ENCODE measurements at places on chromosomes 5 and 9.

GRCh38 chr5:162174358-162174974 is 106.9 kb downstream of the GABRG2 start:
- no peak for DNase-seq

- no peak for DNase-seq
These were observed 717.8 kb downstream of the CDH18 start for GRCh38 chr5:19270153-19270552.

DNA sequence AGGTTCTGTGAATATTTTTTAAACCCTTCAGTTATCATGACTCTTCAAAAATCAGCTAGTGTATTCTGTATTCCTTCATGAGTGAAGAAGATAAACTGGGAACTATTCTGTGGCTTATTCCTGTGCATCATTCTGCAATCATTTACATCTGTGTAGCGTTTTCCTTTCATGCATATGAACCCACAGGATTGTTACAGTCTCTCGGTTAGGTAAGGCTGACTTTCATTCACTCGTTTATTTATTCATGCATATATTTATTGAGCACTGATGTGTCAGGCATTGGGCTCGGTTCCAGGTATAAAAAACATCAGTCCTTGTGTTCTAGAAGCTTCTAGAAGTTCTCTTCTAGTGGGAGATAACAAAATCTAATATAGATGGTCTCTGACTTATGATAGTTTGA is 318.4 kb downstream of the MAN2A1 start:
- DNase-seq, result no peak

DNA sequence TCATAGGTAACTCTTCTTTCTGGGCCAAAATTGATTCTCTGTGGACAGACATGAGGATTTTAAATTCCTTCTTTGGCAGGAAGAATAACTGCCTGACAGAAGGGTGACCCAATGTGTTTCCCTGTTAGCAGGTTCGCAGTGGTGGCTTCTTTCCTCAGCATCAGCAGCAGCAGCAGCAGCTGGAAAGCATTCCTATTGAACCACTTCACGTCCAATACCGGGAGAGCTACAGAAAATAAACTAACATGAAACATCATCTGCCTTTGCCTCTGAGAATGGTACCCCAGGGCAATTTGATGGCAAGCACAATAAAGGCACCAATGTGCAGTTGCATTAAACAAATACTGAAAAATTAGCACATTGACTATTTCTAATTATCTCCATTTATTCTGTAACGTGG is 214.5 kb downstream of the TMEM167A start:
- no peak for DNase-seq

DNA sequence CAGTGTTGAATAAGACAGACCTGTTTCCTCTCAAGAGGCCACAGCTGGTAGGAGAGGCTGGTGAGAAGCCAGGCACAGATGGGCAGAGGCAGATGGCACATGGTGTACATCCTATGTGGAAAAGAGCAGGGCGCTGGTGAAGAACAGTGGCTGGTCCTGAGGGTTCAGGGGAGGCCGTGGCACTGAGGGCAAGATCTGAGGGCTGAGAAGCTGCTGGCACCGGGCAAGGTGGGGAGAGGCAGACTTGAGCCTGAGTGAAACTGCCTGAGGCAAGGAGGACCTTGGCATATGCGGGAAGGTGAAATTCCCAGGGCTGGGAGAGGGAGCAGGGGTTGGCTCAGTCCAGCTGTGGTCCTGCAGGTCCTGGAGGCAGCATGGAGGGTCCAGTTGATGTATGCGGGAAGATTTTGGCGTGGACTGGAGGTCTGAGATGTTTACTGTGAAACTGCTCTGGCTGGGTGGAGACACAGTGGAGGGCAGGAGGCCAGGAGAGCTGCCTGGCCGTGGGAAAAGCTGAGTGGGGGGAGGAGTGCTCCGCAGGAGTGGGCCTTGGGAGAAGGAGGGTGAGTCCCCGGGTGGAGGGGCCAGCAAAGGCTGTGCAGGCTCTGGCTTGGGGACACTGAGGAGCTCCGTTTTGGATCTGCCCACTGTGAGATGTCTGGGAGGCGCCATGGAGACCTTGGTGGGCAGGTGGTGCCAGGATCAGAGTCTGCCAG is 2.6 kb downstream of the MAN1B1 start:
- no peak for DNase-seq

DNA sequence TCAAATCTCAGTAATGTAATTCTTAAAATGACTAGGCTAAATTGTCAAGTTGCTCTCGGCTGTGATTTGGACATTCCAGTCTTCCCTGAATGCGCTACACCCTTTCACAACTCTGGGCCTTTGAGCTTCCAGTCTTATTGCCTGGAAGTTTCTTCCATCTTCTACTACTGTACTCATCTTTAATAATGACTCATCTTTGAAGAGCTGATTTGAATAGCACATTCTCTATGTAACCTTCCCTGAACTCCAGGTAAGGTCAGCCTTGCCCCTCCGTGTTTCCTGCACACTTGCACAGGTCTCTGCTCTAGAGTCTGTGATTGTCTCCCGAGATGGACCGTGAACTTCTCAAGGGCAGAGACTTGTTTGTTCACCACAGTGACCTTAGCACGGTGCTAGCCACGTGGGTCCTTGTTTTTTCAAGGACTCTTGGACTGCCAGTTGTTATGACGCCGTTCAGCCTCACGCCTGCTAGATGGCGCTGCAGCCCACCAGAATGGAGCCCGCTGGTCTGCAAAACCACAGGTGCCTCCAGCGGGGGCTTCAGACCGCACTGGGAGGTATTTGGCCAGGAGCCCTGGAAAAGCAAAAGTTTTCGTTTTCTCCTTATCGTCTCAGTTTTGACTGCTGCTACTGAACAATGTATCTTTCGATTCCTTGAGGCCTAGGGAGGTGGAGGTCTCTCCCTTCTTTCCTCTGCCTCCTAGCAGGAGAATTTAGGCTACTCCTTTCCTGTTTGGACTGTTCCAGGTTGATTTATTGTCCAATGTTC is 44.4 kb downstream of the SEC61B start:
- peak; percentile 23 for DNase-seq

GRCh38 chr9:123620239-123620638 is 264.2 kb downstream of the CRB2 start:
- DNase-seq, result no peak

DNA sequence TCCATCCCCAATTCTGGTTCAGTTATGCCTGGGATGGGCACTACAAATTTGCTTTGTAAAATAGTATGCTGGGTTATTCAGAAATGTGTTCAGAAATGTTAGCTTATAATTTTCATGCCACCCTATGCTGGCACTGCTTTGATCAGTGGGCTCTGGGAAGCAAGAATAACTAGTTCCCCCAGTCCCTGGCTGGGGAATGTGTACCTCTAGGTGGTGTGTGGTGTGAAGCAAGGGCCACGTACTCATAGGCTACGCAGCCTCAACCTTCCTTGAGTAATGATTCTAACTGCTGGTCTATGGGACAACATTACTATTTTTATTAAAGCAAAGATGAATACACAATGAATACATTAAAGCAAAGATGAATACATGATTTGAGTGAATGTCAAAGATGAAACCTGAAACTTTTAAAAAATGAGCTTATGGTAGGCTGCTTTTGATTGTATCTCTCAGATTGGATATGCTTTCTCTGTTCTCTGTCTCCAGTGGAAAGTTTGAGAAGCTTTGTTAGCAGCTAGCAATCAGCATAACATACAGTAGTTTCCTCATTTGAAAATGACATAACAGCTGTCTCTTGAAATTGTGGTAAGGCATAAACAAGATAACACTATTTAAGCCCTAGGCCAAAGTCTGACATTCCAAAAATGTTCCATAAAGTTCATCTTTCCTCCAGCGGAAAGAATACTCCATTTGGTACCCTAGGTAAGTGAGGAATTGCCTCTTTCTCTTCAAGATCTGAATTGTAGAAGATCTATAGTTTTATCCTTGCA is 174.7 kb upstream of the NFIB start:
- DNase-seq, result no peak

DNA sequence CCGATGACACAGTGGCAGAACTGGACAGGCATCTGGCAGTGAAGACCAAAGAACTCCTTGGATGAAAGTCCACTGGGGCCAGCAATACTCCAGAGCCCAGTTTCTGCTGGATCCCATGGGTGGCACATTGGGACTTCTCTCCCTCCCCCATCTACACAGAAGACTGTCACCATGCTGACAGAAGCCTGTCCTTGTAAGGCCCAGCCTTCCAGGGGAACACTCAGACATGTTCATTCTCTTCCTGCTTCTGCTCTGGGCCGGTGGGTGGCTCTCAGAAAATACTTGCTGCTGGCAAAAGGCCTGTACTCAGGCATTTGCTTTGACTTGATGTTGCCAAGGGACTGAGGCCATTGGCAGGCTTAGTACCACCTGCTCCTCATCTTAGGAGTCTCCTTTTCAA is 48.3 kb upstream of the PTGS1 start:
- DNase-seq, result no peak

DNA sequence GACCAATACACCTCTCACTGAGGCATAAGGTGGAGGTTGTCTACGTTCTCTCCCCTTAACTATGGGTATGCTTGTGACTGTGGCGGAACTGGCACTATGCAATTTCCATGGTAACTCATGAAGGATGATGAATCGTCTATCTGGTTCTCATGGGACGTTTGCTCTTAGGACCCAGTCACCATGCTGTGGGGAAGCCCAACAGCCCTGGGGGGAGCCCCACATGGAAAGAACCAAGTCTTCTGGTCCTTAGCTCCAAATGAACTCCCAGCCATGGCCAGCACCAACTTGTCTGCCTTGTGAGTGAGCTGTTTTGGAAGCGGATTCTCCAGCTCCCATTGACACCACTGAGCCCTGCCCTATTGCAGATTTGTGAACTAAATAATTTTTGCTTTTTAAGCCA is 188.7 kb upstream of the S1PR3 start:
- DNase-seq, result no peak

DNA sequence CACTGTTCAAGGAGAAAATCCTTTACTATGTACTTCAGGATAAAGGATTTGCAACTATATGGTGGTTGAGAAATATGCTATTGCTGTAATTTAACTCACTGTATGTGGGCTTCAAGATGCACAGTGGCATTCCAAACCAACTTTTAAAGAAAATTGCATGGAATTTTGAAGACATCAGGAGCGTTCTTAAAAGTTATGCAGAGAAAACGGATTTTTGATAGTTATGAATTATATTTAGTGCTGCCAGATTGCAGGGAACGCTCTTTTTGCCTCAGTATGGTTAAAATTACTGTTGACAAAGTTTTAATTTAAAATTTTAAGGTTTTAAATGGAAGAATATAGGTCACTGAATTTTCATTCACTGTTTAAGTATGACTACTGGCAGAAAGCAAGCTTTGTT is 336.1 kb upstream of the EFNA5 start:
- no peak for DNase-seq

DNA sequence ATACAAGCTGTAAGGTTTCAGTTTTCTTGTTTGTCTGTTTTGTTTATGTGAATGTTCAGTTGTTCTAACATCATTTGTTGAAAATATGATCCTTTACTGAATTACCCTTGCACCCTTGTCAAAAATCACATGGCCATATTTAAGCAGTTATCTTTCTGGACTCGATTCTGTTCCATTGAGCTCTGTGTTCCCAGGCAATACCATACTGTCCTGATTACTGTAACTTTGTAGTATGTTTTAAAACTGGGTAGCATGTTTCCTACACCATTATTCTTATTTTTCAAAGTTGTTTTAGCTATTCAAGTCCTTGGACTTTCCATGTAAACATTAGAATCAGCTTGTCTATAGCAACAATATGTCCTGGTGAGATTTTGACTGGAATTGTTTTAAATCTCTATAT is 66.7 kb upstream of the PRSS3 start:
- no peak for DNase-seq

DNA sequence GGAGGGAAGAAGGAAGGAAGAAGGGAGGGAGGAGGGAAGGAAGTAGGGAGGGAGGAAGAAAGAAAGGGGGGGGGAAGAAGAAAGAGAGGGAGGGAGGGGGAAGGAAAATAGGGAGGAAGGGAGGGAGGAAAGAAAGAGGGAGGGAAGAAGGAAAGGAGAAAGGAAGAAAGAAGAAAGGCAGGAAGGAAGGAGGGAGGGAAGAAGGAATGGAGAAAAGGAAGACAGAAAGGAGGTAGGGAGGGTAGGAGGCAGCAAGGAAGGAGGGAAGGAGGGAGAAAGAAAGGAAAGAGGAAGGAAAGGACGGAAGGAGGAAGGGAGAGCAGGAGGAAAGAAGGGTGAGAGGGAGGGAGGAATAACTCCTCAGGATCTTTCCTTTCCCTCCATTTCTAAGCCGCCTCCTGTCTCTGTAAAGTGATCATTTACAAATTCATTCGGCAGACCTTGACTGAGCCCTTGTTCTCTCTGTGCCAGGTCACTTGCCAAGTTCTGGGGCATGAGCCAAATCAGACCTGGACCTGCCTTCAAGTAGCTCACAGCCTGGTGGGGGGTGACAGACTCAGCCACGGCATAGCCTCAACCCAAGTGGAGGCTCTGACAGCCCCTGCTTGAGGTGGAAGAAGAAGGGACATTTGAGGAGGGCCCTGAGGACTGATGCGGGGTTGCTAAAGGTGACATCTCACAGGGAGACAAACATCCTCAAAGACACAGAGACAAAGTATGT is 69.0 kb upstream of the HRH2 start:
- DNase-seq, result no peak

GRCh38 chr9:126589349-126589748 is 24.4 kb upstream of the LMX1B start:
- no peak for DNase-seq

- no peak for DNase-seq
These were observed 7.3 kb downstream of the PRRX2 start for GRCh38 chr9:129672702-129673101.

DNA sequence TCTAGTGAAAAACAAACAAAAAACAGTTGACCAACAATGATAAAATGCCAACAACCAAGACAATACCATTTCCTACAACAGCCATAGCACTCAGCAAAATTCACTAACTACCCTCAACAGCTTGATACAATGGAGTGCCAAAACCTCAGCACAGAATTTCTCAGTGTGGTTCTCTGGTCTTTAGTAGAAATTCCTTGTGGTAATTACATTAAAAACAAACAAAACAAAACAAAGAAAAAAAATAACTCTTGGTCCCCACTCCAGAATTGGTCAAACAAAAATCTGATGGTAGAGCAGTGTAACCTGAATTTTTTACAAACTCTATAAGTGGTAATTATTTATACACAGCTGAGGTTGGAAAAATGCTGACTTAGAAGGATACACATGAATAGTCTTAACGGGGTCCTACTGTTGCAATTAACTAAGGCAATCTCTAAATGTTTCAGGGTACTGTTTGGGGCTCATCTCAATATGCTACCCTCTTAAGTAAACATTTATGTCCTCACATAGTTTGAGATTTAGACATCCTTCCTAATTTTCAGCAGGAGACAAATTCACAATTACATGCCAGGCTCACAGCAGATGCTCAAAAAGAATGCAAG is 13.8 kb downstream of the CSNK1A1 start:
- DNase-seq, result no peak

- DNase-seq, result no peak
These were observed 9.8 kb downstream of the NTNG2 start for GRCh38 chr9:132171702-132172101.

DNA sequence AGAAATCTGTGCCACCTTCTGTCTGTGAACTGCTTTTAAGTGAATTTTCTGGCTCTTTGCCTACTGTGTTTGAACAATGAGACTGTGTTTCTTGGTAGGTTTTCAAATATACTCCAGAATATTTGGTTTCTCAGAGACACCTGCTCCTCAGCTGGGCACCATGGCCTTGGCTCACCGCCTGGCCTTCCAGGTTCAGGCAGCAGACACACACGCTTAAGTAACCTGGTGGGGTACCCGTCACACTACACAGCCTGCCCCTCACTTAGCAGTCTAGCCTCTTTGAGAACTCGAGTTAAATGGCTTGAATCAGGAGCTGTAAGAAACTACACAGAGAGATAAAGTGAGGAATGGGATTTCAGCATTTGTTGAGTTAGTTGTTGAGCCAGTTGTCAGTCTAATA is 530.5 kb downstream of the MTRR start:
- no peak for DNase-seq

GRCh38 chr9:101618698-101619097 is 23.9 kb upstream of the PPP3R2 start:
- no peak for DNase-seq

All from T-helper 1 cell (primary cell).